ENCODE measurements at places on chromosomes 5 and 9. TPM values are rescaled to one million over a fixed set of nuclear protein-coding genes. Genes with fewer than 3 reads are reported as not detected.
A peak's percentile ranks its signal among the peaks of the same experiment; 100 is the strongest.

DNA sequence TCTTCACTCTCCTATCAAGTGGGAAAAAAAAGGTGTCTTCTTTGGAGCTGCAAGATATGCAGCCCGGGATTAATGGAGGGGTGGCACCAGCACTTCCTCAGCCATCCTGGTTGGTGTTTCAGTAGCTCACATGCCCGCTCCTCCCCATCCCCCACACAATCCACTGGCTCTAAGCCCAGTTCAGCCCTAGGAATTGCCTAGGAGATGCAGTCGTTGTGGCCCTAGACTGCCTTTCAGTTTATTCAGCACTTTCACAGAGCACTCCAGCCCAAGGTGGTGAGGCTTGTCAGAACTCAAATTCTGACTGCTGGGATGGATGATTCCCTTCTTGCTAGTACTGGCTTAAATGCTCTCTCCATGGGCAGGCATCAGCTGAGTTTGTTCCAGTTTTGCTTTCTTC is 35.1 kb upstream of the EDIL3 start:
- no peak for DNase-seq

GRCh38 chr5:177982072-177982727 is 13.8 kb downstream of the PROP1 start:
- DNase-seq, result no peak

GRCh38 chr5:176489077-176489476 is 40.9 kb downstream of the FAF2 start:
- DNase-seq, result no peak

DNA sequence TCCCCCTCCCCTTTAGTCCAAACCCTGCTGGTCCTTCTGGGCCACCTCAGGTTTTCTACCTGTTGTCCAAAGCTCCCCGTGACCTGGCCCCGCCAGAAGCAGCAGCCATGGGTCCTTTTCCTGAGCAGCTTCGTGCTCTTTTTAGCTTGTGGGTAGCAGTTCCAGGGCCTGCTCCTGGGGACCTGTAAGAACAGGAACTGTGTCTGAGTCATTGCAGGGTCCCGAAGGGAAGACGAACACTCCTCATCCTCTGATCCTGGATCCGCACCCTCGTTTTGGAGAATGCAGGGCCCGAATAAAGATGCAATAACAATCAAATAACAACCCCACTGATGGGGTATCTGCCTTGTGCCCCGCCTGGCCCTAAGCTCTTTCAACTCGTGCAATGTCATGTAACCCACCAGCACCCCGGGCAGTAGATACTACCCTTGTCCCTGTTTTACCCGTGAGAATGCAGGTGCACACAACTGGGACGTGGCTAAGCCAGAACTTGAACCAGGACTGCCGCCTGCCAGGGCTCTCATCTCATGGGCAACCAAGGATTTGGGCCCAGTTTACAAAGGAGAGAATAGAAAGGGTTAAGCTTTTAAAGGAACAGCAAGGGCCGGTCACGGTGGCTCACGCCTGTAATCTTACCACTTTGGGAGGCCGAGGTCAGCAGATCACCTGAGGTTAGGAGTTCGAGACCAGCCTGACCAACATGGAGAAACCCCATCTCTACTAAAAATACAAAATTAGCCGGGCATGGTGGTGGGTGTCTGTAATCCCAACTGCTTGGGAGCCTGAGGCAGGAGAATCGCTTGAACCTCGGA is 33.2 kb downstream of the NEK6 start:
- DNase-seq, result no peak

- DNase-seq, result no peak
Measured at GRCh38 chr5:8005416-8005815, 136.5 kb downstream of the MTRR start.

GRCh38 chr9:134407121-134407779 is 81.0 kb downstream of the RXRA start:
- peak; percentile 90 for DNase-seq

- DNase-seq, result no peak
Measured at GRCh38 chr5:18888821-18889220, 1099.2 kb downstream of the CDH18 start.

- DNase-seq, result no peak
Measured at GRCh38 chr9:107878462-107878861, 388.9 kb upstream of the KLF4 start.

DNA sequence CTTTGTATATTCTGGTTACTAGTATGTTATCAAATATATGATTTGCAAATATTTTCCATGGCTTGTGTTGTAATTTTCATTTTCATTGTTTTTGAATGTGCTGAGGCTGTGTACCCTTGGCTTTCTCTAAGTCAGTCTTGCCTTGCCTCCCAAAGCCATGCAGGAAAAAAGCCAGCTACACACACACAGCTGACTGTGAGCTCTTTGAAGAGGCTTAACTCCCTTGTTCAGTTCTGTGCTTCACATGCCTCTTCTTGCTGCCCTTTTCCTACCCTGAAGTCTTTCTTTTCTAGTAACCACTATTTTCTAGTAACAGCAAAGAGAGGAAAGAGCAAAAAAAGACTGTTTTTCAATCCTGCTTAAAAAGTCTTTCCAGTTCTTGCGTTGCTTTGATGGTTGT is 53.9 kb downstream of the KCNN2 start:
- no peak for DNase-seq

- no peak for DNase-seq
Measured at GRCh38 chr5:2415678-2416077, 335.8 kb downstream of the IRX2 start.

The RARS1 gene
- total RNA-seq, result 285 TPM

The WNK2 gene
- not detected for total RNA-seq

The GDNF gene
- total RNA-seq, result 0.18 TPM

Measured in IMR-90 (cell line).